ENCODE measurements at places on chromosomes 6 and 20.

DNA sequence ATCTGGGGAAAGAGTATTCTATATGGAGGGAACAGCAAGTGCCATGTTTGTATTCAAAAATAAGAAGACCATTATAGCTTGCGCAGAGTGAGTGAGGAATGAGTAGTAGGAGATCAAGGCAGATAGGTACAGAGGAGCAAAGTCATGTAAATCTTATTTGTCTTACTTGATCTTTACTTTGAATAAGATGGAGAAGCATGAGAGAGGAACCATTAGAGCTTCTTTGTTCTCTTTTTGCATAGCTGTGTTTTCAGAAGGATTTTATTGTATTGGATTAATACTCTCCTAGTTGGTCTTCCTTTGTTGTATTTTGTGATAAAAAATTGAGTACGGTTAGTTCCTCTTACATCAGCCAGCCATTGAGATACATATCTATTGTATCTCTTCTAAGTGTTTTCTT, 88.4 kb downstream of the SCAF8 start:
- DNase-seq = no peak

DNA sequence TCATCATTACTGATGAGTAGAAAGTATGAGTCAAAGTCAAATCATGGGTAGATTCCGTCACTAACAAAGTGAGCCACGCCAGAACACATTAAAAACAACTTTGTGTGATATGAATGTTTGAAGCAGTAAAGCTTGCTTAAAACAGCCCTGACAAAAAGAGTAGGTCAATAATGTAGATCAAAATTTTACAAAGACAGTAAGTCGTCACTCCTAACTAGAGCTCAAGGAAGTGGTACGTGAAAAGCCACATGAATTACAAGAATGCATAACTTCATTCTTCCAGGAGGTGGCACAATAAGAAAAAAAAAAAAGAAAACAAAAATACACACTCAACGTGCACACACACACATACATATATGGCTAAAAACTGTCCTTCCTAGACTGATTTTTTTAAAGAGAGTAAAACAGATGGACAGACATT, 69.9 kb downstream of the HACE1 start:
- DNase-seq = no peak

DNA sequence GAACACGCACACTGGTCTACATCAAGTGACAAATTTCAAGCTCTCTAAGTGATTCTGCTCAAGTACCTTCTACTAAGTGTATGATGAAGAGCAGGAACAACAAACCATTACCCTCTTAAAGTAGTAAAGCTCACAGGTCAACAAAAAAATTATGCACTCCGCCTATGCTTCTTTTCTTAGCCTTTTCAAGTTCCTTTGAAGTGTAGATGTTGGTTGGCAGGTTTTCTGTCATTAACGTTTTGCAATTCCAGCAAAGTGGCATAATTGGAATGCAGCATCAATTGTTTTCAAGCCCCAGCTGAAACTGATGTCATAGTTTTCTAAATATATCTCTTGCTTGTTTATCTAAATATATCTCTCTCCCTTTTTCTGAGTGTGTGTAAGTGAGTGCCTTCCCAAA, 396.9 kb upstream of the EYS start:
- no peak for DNase-seq

DNA sequence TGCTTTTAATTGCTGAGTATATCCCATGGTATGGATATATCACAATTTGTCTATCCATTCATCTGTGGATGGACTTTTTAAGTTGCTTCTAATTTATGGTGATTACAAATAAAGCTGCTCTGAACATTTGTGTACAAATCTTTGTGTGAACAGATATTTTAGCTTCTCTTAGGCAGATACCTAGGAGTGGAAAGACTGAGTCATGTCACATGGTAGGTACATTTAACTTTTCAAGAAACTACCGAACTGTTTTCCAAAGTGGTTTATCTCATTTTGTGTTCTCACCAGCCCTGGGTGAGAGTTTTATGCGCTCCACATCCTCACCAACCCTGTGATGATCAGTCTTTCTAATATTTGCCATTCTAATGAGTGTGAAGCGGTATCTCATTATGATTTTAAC, 31.0 kb upstream of the ZNFX1 start:
- no peak for DNase-seq

- no peak for DNase-seq
Measured at GRCh38 chr6:108145639-108146038, 20.2 kb upstream of the NR2E1 start.

DNA sequence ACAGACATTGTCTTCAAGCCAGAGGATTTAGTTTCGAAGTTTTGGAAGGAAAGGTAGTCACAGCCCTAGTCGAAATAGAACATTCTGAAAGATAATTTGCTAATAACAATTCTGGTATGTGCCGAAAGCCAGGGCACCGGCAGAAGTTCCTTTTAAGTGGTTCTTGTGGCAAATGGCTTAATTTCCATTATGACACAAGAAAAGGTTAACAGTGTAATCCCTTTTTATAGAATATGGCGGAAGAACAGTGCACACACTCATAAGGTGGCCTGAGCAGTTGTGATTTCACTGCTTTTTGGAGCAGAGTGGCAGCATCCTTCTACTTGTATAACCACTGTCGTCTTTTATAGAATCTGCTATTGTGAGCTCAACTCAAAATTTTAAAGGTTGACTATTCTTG, 152.4 kb downstream of the SASH1 start:
- no peak for DNase-seq

DNA sequence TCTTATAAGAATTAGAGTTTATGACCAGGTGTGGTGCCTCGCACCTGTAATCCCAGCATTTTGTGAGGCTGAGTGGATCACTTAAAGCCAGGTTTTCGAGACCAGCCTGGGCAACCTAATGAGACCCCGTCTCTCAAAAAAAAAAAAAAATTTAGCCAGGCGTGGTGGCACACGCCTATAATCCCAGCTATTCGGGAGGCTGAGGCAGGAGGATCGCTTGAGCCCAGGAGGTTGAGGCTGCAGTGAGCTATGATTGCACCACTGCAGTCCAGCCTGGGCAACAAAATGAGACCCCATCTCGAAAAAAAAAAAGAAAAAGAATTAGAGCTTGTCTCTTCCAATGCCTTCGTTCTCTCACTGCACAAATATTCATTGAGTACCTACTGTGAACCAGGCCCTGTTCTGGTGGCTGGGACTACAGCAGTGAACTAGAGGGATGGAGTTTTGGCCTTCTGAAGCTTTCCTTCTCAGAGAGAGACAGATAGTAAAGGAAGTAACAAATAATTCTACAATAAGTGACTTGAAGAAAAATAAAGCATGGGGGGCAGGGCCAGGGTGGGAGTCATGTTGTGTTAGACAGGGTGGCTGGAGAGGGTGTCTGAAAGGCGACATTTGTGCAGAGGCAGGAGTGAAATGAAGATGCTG, 56.4 kb downstream of the HNF4A start:
- no peak for DNase-seq

DNA sequence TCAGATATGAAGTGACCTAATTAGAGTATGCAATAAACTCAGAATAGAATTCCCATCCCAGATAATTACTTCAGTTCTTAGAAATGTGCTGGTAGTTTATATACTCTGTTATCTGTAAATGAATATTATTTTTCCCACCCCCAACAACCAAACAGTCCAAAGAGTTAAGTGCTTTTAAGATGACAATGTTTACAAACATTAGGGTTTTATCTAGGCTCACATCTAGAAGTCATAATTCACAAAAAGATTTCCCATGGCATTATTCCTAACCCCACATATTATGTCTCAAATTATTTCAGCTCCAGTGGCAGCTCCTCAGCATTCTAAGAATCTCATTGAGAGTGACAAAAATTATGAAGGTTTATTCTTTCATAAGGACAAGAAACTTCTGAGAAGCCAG, 120.9 kb downstream of the TASP1 start:
- no peak for DNase-seq

GRCh38 chr6:54980511-54981275, 134.1 kb downstream of the FAM83B start:
- DNase-seq = no peak

- DNase-seq = peak; percentile 41
Measured at GRCh38 chr6:159979136-159979874, 10.4 kb downstream of the IGF2R start.

GRCh38 chr6:90559931-90560330, 26.9 kb downstream of the MAP3K7 start:
- no peak for DNase-seq

- peak; percentile 81 for DNase-seq
Measured at GRCh38 chr6:42746463-42747391, 824 bp upstream of the TBCC start.

GRCh38 chr6:35736253-35736894, 458 bp upstream of the ARMC12 start:
- DNase-seq = peak; percentile 74

GRCh38 chr6:149266659-149267058, 50.9 kb upstream of the TAB2 start:
- DNase-seq = no peak

DNA sequence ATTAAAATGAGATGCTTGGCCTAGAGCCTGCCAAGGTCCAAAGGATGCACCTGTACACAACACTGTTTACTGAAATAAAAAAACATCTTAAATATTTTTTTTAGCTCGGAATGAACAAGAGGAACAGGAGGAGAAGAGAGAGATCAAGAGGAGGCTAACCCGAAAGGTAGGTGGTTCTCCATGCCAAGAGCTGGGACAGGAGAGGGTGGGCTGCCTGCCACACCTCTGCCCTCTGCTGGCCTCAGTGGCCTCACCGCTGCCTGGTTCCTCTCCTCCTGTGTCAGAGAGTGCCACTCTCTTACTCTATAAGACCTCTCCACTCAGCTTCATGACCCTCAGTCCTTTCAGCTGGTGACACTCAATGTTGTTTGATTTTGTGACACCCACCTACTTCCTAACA, 50.2 kb downstream of the TBC1D7 start:
- DNase-seq = no peak

DNA sequence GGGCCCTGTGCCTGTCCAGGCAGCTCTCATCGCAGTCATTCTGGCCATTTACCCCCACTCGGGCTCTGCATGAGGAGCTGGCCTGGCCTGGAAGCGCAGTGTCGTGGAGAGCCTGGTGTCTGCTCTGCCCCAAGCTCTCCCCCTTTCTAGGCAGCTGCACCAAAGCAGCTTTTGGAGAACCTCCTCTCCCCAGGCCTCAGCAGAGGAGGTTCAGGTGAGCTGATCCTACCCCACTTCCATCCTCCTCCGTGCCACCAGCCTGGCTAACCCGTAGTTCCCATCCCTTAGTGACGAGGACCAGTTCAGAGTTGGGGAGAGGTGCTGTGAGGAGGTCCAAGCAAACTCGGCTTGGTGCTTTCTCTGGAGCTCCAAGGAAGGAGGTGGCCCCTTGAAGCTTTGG, 30.5 kb upstream of the PHACTR3 start:
- DNase-seq = no peak

DNA sequence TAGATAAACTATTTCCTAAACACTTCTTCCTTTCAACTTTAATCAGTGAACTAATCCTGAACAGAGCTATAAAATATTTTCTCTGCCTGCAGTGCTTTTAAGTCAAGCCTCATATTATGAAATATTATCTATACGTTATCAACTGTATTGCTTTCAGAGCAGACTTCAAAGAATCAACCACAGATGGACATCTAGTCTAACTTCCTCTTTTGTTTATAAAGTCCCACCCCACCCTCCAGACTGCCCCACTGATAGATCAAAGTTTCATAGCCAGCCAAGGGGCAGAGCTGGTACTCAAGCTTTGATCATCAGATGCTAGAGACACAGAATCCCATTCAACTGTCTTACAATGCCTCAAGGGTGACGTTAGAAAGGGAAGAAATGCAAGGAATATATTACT, 308.3 kb downstream of the LAMA2 start:
- DNase-seq = no peak

- no peak for DNase-seq
Measured at GRCh38 chr6:138550346-138550767, 51.1 kb upstream of the NHSL1 start.

DNA sequence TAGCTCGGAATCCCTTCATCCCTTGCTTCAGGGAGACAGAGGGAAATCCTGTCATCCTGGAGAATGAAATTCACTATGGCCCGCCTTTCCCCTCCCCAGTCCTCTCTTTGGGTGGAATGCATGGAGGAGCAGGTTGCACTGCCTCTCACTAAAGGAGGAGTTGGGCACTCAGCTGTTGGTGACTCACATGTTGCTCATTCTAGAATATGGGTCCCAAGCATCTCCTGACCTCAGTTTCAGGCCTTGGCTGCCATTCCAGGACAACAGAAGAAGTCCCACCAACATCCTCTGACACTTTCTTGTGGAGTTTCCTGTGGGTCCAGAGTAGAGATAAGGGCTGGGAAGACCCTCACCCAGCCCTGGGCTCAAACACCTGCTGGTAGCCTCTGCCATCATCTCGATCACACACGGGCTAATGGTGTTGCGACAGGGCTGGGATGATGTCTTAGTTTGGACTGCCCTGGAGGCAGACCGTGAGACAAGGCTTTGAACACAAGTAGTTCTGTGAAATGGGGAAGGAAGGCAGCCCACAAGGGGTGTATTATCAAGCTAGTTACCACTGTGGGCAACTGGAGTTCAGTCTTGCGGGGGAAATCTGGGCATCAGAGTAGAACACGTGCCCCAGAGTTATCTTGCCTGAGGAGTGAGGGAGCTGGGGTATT, 52.4 kb upstream of the RNF24 start:
- DNase-seq = no peak

DNA sequence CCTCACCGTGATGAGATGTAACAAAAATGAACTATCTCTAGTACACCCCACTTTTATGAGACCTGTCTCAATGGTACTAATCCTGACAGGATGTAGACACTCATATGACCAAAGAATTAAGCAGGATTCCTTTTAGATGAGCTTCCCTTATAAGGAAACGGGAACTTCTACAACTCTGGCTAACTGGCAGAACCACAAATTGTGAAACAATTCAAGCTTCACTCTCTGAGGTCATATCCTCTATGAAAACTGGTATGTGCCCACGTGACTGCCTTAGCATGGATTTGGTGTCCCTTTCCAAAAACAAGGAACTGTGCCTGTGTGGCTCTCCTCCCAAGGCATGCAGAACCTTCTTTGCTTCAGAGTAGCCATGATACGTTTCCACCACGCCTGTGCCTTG, 14.1 kb upstream of the CPNE5 start:
- DNase-seq = no peak

DNA sequence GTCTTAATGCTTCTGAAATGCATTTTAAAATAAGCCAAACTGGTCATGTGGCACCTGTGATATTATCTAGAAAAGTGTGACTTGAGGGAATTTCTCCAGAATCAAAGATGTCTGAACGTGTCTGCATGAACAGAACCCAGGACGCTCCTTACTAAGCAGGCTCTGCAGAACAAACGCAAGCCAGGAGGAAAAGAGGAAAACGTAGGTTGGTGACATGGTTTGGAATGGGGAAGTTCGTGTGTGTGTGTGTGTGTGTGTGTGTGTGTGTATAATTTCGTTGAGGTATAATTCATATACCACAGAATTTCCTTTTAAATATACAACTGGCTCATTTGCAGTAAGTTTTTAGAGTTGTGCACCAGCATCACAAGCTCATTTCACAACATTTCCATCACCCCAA, 200.5 kb upstream of the FOXQ1 start:
- no peak for DNase-seq

- DNase-seq = no peak
Measured at GRCh38 chr20:60955706-60956105, 296.4 kb upstream of the CDH4 start.
